ENCODE measurements at places on chromosomes 12 and 14.

DNA sequence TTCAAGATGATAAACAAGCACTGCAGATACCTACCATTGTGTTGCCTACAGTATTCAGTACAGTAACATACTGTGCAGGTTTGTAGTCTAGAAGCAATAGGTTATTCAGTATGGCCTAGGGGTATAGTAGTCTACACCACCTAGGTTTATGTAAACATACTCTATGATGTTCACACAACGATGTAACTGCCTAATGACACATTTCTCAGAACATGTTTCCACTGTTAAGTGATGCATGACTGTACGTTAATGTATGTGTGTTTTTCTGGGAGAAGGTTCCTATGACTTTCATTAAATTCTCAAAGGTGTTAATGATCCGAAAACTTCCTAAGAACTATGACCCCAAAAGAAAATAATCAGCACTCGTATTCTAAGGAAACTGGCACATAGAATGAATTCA is 20.9 kb upstream of the CALM1 start:
- no peak for DNase-seq

DNA sequence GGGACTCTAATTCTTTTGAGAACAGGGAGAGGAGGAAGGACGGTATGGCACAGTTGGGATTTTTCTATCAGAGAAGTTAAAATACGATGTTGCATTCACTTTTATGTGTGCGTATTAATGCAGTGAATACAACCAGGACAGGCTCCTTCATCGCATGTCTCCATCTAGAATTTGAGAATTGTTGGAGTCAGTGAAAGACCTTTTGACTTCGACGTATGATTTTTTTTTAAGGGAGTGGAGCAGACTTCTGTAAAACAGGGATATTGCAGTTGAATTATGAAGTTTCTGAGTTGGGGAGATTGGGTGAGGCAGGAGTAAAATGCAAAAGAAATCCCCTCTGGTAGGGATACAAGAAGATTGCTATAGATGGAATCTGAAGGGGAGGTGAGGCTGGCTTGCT is 9.6 kb upstream of the TBX3 start:
- DNase-seq, result no peak

DNA sequence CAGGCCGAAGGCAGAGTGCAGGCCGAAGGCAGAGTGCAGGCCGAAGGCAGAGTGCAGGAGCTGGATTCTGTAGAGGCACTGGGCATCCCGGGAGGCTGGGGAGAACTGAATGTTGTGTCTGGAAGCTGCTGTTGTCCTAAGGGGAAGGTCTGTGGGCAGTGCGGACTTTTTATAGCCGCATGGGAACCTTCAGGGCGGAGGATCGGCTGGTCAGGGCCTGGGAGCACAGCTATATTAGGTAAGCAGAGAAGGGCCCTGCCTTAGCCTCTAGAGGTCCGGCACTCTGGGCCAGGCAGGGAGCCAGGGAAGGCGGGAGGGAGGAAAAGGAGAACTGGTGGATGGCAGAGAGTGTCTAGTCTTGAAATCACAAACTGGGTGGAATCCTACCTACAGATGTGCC is 14.2 kb downstream of the CABP1 start:
- DNase-seq, result no peak

DNA sequence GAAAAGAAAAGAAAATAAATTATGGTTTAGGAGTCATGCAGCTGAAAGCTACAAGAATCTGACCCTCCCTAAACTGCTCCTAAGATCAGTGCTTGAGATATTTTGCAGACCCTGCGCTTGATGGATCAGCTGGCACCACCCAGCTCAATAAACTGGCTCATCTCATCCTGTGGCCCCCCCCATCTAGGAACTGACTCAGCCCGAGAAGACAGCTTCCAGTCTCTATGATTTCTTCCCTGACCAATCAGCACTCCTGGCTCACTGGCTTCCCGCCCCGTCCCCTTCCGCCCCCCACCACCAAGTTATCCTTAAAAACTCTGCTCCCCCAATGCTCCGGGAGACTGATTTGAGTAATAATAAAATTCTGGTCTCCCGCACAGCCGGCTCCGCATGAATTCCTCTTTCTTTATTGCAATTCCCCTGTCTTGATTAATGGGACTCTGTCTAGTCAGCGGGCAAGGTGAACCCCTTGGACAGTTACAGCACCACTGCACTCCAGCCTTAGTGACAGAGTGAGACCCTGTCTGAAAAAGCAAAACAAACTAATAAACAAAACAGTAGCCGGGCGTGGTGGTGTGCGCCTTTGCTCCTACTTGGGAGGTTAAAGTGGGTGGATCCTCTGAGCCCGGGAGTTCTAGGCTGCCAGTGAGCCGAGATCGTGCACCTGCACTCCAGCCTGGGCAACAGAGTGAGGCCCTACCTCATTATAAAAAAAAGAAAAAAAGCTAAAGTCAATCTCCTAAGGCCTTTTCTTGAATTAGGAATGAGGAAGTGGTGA is 24.5 kb upstream of the SPTLC2 start:
- no peak for DNase-seq

GRCh38 chr12:4943067-4943937 is 33.6 kb downstream of the KCNA1 start:
- DNase-seq, result no peak

GRCh38 chr14:105363847-105364708 is 34.3 kb upstream of the TEX22 start:
- peak; percentile 32 for DNase-seq

DNA sequence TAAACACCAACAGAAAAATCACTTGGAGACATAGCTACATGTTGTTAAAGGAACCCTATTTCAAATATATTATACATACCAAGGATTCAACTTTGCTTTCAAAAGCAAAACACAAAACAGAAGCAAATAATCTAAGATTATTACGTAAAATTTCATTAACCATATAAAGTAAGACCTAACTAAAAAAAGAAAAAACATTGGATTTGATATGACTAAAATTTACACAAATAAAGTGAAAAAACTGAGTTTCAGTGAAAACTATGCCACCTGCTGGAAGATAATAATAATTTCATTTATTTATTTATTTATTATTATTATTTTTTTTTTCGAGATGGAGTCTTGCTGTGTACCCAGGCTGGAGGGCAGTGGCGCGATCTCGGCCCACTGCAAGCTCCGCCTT is 45.2 kb downstream of the WDHD1 start:
- DNase-seq, result no peak

DNA sequence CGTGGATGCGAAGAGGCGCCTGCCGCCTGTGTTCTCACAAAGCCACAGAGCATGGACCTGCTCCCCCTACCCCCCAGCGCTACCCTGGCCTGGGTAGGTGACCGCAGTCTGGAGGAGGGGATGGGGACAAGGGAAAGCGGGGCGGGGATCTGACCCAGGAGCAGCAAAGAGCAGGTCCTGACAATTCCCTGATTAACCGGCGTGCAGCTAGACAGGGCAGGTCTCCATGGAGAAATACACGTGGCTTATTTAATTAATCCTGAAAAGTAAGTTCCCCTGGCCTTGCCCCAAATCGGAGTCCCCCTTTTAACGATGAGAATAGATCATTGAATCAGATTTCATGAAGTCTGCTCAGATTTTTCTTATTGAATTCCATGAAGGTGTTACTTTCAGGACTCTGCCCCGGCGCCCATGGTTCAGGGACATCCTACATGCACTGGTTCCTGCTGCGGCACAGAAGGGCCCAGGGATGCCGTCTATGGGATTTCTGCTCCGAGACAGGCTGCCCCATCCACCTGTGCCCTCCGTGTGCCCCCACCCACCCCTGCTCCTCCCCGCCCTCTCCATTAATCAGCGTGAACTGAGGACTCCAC is 251.0 kb upstream of the SFSWAP start:
- no peak for DNase-seq

DNA sequence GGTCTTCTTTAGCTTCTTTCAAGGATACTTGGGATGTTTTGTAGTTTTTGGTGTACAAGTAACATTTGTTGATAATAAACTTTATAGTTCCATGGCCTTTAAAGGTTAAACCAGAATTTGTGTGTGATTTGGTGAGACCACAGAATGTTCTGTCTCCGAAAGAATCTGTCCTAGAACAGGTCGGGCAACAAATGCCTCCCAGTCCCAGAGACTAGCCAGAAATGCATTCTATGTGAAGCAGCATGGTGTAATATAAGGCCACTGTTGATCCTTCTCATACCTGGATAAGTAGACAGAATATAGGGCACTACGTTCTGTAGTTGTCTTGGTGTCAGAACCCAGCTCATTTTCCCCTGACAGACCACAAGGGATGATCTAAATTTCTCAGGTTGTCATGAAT is 10.0 kb downstream of the STYK1 start:
- no peak for DNase-seq

DNA sequence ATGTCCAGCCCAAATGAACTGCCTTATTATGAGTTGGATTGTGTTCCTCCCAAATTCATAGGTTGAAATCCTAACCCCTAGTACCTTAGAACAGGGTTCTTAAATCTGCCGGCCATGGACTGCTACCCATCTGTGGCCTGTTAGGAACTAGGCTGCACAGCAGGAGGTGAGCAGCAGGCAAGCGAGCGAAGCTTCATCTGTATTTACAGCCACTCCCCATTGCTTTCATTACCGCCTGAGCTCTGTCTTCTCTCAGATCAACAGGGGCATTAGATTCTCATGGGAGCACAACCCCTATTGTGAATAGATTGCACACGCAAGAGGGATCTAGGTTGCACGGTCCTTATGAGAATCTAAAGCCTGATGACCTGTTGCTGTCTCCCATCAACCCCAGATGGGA is 9.8 kb upstream of the EML5 start:
- DNase-seq, result no peak

GRCh38 chr14:73731111-73731510 is 16.9 kb upstream of the PNMA1 start:
- no peak for DNase-seq

GRCh38 chr12:115975411-115975810 is 302.1 kb downstream of the MED13L start:
- DNase-seq, result no peak

GRCh38 chr14:99621948-99622347 is 17.9 kb upstream of the CCDC85C start:
- DNase-seq, result no peak

DNA sequence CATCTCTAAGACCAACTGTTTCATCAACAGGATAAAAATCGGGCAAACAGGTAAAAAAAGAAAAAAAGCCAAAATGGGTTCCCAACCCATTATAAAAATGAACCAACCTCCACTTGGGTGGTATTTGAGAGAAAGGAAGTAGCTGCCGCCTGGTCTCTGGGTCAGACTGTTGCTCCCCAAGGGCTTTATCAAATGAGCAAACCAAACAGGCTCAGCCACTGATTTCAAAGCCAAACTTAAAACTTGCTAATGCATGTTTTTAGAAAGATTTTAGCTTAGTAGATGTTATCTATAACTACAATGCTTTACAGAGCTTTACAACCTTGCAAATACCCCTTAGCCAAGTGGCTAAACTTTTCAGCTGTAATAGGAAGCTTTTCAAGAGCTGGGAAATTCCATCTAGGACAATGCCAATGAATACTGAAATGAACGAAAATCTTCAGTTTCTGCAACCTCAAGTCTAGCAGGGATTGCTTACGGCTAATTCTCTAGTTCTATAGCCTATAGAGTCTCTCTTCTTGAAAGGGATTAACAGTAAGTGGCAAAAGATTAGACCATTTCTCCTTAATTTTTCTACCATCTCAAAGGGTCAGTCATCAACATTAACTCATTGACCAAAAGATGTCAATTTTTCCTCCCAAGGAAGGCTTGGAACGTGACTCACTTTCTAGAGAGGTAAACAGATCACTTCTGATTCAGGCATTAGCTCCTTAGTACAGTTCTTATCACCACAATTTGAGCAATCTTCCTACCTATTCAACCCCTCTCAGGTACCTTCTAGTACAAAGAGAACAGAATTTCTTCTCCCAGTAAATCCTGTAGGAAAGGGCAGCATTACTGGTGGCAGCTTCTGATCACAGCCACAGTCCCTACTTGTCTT is 4.2 kb downstream of the PPM1H start:
- no peak for DNase-seq

DNA sequence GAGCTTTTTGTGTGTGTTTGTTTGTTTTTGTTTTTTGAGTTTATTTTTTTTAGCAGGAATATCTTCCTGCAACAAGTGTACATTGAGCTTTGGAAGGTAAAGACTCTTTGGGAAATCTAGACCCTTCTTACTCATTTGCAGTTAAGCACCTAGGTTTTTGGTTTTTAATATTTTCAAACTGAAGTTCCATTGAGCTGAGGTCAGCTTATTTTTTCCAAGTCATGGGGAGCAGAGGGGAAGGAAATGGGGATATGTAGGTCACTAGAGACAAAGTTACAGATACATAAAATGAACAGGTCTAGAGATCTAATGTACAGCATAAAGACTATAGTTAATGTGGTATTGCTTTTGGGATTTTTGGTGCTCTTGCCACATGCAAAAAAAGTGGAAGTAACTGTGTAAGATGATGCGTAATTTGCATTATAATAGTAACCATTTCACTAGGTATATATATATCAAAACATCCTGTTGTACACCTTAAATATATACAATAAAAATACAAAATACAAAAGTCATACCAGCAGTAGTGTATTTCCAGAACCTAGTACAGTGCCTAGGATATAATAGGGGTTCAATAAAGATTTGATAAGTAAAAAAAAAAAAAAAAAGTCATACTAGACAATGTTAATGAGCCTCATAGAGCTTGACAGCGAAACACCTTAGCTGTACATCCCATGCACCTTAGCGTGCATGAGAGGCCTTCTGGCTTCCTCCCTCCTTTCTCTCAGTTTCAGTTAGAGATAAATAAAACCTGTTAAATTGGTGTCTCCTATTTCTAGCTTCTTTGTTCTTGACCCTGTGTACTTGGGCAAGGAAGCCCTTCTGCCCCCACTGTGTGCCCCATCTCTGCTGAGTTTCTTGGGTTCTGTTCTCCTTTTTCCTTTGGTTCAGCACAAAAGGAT is 22.7 kb downstream of the CGRRF1 start:
- no peak for DNase-seq

GRCh38 chr12:65948320-65949008 is 124.2 kb downstream of the HMGA2 start:
- DNase-seq, result no peak

GRCh38 chr14:72677664-72678063 is 216.2 kb downstream of the DPF3 start:
- no peak for DNase-seq

All from Jurkat, Clone E6-1 (cell line).